ENCODE measurements at places on chromosomes 12 and 14.

- DNase-seq, result no peak
These were observed 173.6 kb upstream of the ALG10B start for GRCh38 chr12:38142974-38143373.

GRCh38 chr12:38911611-38912010 lies 6.2 kb upstream of the CPNE8 start:
- no peak for DNase-seq

GRCh38 chr12:79347866-79348265 lies 342.9 kb downstream of the PAWR start:
- DNase-seq, result no peak

DNA sequence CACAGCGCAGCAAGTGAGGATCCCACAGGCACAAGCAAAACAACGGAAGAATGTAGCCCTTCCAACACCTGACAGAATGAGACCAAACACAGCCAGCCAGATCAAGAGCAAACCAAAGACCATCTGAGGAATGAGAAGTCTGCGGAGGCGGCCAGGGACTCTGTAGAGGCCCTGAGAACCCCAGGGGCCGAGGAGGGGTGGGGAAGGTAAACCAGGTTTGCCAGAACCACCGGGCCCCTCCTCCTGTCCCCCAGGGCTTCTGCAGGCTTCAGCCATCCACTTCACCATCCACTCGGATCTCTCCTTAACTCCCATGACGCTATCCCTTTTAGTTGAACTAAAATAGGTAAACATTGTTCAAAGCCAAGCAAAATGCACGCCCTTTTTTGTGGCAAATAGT lies 37.4 kb downstream of the ZCRB1 start:
- DNase-seq, result no peak

DNA sequence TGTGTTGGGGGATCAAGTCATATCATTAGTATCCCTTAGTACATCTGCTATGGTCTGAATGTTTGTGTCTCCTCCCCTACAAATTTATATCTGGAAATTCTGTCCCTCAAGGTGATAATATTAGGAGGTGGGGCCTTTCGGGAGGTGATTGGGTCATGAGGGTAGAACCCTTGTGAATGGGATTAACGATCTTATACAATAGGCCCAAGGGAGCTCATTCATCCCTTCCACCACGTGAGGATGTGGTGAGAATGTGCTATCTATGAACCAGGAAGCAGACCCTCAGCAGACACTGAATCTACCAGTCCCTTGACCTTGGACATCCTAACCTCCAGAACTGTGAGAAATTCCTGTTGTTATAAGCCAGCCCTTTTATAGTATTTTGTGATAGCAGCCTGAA lies 110.7 kb downstream of the PTCSC3 start:
- DNase-seq, result no peak

GRCh38 chr14:60092526-60092920 lies 800 bp downstream of the PCNX4 start:
- no peak for DNase-seq

DNA sequence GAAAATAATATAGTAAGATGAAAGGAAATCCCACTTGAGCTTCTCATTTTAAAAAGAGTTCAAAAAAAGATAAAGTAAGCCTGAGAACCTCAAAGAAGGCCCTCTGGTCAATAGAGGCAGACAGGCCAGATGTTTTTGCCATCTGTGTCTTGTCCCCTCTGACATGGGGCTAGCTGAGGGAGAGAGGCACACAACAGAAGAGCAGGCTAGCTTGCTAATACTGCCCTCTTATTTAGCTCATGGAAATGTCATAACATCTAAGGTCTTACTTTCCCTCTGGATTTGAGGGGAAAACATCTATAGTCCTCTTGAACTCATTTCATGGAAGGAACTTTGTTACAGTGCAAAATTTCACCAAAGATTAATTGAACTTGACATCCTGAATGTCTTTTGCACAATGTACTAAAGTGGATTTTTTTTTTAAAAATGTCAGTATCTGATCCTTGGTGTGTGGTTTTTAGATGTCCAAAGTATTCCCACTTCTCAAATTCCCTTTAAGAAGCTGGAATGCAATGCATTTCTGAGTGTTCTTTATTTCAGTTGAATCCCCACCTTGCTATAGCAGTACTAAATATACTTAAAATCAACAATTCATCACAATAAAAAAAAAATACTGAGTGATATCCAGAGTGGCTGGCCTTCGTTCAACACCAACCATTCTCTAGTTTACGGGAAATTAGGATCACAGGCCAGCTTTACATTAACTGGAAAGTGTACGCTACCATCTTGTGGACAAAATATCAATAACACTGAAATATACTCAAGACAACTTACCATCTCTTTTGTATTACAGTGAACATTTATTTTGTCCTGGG lies 176.7 kb downstream of the PAH start:
- no peak for DNase-seq

DNA sequence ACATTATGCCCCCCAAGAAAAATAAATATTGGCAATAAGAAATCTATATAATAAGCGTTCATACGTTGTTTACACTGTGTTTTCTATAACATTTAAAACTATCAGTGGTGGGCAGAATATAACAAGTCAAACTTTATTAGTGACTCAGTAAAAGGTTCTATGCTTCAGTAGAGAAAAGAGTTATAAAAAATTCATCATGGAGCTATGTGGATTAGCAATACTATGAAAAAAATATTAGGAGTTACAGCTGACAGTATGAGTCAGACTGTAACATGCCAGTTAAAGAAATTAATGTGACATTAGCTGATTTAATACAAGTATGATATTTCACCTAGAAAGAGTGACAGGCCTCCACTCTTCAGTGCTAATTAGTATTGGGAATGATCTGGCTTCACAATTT lies 125.1 kb upstream of the GARIN6 start:
- DNase-seq, result no peak
